ENCODE measurements at places on chromosomes 3 and 15. TPM values are rescaled to one million over a fixed set of nuclear protein-coding genes. Genes with fewer than 3 reads are reported as not detected.

The TMC3 gene
- not detected for total RNA-seq

The ROPN1 gene
- not detected for total RNA-seq

The KNG1 gene
- not detected for total RNA-seq

The CYP8B1 gene
- not detected for total RNA-seq

The BDH1 gene
- 12.4 TPM for total RNA-seq

The IGF1R gene
- 4.9 TPM for total RNA-seq

The CHRNA7 gene
- 2.0 TPM for total RNA-seq

The GMPS gene
- total RNA-seq, result 112 TPM

The GOLGA6L7 gene
- not detected for total RNA-seq

The LRRIQ4 gene
- not detected for total RNA-seq

The RARB gene
- 40.2 TPM for total RNA-seq

The HRG gene
- not detected for total RNA-seq

DNA sequence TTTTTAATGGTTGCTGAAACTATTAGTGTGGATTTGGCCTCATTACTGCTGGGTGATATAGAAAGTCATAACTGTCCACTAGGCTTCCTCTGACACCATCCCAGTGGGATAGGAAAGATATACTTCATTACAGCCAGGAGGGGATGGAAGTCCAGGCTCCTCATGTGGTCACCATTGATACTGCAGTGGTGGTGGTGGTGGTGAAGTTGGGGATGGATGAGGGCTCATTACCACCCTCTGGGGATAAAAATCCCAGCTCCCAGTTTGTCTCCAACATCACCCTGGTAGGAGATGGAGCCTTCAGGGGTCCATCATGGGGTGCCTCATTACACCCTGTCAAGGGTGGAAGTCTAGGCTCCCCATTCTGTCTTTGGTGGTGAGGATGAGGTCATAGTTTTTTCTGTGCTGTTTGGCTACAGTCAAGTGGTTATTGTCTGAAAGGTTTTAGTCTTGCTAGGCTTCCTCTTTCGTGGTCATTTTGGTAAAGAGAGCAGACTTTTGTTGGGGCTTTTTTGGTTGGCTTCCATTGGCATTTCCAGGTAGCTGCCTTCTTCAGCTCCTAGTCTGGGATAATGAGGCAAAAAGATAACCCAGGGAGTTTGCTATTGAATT is 30.1 kb upstream of the FILIP1L start:
- DNase-seq, result peak; percentile 22

- DNase-seq, result no peak
These were observed 362.0 kb upstream of the TMCO5A start for GRCh38 chr15:37572401-37572800.

GRCh38 chr3:78426454-78426853 is 1341.3 kb downstream of the ROBO1 start:
- DNase-seq, result no peak

GRCh38 chr3:55641964-55642363 is 154.9 kb upstream of the WNT5A start:
- DNase-seq, result no peak

DNA sequence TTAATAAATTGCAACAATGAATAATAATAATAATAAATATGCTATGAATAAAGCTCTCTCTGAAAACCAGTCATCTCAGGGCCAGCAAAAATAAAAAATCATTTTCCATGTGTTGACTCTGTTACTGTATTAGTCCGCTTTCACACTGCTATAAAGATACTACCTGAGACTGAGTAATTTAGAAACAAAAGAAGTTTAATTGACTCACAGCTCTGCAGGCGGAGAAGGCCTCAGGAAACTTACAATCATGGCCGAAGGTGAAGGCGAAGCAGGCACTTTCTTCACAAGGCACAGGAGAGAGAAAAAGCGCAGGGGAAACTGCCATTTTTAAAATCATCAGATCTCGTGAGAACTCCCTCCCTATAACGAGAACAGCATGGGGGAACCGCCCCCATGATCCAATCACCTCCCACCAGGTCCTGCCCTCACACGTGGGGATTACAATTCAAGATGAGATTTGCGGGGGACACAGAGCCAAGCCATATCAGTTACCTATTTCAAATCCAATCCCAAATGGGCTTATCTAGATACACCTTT is 224.1 kb downstream of the IGSF11 start:
- DNase-seq, result peak; percentile 56

DNA sequence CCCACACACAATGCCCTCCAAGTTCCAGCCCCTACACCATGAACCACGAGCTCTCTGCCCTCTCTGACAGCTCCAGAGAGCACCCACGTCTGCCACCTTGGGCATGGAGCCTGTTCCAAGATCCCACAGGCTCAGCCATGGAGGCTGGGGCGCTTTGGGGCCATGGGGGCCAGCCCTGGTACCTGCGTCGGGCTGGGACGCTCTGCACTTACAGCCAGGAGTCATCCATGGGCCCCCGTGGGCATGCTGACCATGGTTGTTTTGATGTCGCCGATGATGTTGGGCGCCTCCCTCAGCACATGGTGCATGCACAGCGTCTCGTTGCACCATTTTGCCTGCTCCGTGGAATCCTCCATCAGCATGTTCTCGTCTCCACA is 51.9 kb upstream of the UBE2Q2 start:
- no peak for DNase-seq

DNA sequence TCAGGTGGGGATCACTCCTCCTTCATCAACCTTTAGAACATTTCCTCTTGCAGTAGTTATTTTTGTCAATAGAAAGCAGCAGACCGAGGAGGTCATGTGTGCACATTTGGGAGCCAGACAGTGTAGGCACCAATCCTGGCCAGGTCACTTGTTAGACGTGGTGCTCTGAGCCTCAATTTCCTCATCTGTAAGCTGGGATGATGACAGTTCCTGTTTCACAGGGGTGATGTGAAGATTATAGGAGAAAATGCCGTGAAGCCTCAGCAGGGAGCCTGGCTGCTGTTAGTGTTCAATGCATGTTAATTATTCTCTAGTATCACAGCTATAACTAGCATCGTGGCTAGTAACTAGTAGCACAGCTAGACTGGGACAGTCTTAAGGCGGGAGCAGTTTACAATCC is 64.7 kb downstream of the ATP2B2 start:
- DNase-seq, result no peak

DNA sequence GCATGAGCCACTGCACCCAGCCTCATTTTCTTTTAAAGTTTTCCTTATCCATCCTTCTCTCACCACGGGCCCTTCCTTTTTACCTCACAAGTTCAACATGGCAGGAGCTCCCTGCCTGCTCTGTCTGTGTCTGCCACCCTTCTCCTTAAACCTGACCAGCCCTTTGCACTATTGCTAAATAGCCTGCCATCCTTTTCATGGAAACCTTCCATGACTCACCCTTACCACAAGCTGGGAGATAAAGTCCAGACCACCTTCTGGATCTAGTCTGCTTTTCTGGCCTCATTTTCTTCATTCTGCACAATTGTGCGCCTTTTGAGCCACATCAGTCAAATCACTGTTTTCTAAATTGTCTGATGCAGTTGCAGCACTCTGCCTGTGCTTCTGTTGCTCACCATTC is 8.9 kb downstream of the PARP14 start:
- peak; percentile 87 for DNase-seq

DNA sequence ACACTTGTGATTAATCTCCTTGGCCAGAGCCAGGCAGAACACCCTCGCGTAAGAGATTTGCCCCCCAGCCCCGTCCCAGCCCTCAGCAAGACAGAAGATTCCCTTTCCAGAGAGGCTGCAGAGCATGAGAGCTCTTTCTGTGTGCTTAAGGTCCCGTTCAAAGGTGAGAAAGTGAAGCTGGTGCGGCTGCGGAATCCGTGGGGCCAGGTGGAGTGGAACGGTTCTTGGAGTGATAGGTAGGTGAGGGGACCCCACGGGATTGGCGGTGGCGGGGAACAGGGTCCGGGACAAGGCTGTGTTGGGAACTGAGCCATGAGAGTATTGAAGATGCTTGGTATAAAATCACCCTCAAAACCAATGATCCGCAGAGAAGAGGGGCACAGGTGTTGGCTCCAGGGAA is 34.8 kb downstream of the CAPN3 start:
- no peak for DNase-seq

- DNase-seq, result no peak
These were observed 4.6 kb downstream of the SNRK start for GRCh38 chr3:43290956-43291355.

GRCh38 chr15:49637857-49638256 is 17.0 kb downstream of the DTWD1 start:
- DNase-seq, result peak; percentile 14

GRCh38 chr3:77134769-77135168 is 94.9 kb downstream of the ROBO2 start:
- DNase-seq, result no peak

GRCh38 chr15:78056714-78057269 is 20.7 kb downstream of the TBC1D2B start:
- peak; percentile 42 for DNase-seq

DNA sequence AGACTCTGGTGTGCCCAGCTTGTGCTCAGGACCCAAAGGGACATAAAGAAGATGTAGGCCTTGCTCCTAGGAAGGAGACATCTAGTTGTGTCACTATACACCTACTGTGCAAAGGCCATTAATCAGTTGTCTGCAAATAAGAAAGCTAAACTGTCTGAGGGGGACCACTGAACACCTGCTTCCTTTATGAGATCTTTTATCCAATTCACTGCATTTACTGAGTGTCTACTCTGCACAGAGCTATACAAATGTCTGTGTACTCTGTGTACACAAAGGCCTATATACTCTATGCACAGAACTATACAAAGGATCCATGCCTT is 124.8 kb downstream of the CTNNB1 start:
- no peak for DNase-seq

- peak; percentile 25 for DNase-seq
These were observed 33.0 kb downstream of the SLC12A6 start for GRCh38 chr15:34304613-34305012.

GRCh38 chr3:158731938-158732855 is at the start of gene RARRES1:
Gene RARRES1 (minus strand): TSS chr3:158732457. CDS start chr3:158732415, 42 bp downstream.
- peak; percentile 50 for DNase-seq

GRCh38 chr15:31211353-31211752 is 109.8 kb upstream of the TRPM1 start:
- no peak for DNase-seq

- no peak for DNase-seq
These were observed 37.5 kb downstream of the SEMA5B start for GRCh38 chr3:122989856-122990575.

DNA sequence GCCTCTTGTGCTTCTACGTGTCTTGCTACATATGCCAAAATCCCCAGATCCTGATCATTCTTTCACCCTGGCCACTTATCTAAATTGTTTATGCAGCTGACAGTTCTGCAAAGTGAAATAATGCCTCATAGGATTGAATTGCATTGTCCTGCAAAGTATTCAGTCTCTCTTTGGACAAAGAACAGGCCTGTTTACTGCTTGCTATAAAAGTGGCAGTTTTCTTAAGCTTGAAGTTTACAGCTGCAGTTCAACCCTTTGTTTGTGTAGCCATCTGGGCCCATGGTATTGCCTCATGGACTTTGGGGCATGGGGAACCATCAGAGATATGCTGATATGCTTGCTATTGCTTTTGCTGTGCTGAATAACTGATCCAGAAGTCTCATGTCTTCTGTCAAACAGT is 523.2 kb downstream of the OTOL1 start:
- no peak for DNase-seq

DNA sequence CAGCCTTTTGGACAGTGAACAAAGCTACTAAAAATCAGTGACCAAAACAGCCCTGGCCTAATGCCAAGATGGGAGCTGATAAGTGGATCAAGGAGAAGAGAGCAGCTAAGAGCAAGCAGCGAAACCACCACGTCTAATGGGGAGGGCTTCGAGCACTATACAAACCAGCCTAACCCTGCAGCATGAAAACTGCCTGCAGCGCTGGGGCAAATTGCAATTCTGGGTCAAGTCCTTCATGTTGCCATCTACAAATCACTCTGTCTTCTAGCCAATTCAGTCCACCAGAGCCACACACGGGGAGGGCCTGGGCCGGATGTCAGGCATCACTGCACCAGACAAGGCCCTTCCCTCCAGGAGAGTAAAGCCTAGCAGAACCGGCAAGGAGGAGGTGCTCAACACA is 30.5 kb upstream of the SPATA12 start:
- DNase-seq, result no peak

- peak; percentile 95 for DNase-seq
These were observed at the start of gene P3H2 for GRCh38 chr3:190120269-190121060. Gene P3H2 (minus strand): TSS chr3:190120897. CDS start chr3:190120731, 166 bp downstream.

GRCh38 chr3:149151843-149152242 is 22.4 kb downstream of the HPS3 start:
- peak; percentile 89 for DNase-seq

DNA sequence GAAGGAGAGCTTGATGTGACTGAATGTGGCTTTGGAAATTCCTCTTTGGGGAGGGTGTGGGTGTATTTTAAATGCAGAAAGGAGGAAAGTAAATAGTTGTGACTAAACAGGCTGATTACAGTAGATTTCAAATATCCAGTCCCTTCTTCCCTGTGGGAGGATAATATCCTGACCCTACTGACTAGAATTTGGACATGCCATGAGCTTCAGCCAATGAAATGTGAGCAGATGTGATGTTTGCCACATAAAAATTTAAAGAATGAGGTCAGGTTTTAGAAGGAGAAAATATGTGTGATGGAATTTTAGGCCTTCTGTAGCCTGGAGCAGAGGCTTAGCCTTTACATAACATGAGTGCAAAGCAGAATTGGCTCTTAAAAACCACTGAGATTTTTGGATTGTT is 1218.9 kb downstream of the ROBO2 start:
- peak; percentile 48 for DNase-seq

DNA sequence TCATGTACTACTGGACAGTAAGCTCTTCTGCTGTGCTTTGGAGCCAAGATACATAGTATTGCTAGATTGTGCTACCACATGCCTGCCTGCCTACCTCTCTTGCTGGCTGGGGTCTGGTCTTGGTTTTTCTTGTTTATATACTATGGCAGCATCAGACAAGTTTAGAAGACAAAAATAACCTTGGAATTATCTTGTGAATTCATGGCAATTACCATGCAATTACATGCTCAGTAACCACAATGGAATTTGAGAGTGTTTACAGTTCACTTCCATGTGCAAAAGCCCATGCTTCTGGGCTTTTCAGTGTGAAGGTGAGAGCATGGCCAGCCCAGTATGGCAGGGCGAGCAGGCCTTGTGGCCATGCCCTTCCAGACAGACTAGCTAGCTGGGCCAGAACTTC is 48.0 kb upstream of the C15orf61 start:
- peak; percentile 61 for DNase-seq

- DNase-seq, result peak; percentile 68
These were observed 56.0 kb downstream of the KBTBD12 start for GRCh38 chr3:127970966-127971592.

DNA sequence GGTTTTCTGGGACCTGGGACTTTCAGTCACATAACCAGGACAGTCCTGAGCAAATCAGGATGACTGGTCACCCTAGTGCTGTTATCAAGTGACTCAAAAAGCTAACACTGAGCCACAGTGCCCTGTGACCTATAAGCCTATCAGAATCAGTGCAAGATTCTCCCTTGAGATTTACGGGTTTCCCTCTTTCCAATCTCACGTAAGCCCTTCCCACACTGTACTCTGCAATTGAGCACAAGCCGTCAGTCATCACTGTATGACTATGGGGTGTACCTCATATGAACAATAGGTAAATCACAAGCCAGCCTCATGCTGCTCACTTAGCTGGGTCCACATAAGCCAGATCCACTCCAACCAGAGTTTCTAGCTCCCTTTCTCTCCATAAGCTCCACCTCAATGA is 21.0 kb upstream of the CLDN18 start:
- no peak for DNase-seq
